ENCODE measurements at places on chromosomes 7 and 10.

DNA sequence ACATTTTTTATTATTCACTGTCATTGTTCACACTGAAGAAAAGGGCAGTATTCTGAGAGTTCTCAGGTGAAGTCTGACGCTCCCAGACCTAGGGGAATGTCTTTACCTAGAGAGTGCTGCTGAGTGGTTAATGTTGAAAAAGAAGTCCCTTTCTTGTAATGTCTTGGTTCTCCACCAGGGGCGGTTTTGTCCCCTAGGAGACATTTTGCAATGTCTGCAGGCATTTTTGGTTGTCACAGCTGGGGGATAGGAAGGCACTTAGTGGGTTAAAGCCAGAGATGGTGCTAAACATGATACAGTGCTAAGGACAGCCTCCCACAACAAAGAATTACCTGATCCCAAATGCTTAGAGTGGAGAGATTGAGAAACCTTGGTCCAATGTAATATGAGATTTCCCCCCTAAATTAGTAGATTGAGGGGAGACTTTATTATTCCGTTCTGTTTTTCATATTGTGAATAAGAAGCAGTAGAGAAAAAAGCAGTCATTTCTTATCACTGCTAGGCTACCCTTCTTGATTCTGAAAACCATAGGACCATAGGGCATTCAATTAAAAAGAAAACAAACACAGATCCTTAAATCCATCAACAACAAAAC lies 13.1 kb downstream of the UMAD1 start:
- DNase-seq = no peak

DNA sequence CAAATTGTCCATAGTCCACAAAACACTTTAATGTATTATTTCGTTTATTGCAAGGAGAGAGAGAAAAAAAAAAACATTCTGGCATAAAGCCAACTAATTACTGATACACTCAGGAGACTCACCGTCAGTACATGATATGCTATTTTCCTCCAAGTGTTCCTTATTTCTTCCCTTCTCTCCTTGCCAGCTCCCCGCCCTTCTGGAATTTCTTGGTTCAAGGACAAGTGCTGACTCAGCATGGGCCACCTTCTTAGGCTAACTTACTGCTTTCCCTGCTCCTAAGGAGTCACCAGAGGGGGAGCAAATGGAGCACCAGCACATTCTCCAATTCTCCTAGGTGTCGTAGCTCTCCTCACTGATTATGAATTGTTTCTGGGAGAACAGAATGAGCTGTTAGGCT lies 133.8 kb upstream of the HDAC9 start:
- DNase-seq = no peak

DNA sequence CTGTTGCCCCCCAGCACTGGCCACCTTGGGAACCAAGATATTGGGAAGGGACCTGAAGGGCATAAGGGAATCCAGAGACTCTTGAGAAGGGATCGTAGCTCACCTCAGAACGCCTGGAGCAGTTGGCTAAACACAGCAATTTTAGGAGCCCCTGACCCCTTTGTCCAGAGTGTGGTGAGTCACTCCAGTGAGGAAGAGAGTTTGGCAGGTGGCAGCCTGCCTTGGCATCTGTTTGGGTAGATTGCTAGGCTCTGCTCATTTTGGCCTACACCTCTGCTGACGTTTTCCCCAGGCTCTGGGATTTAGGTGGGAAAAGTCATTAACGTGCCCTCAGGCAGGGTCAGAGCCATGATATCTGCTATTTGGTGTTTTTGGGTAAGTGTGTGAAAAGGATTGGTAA lies 100.6 kb downstream of the GRB10 start:
- DNase-seq = peak; percentile 22

GRCh38 chr7:4163565-4164203 lies 518.4 kb upstream of the FOXK1 start:
- no peak for DNase-seq

- peak; percentile 39 for DNase-seq
Observed at GRCh38 chr10:48655411-48656240, 29.0 kb upstream of the WDFY4 start.
